Stimulated activated CD8-positive, alpha-beta memory T cell treated with anti-CD3 and anti-CD28 coated beads, Interleukin-4, amount 100 ng/mL, for 4 hours (primary cell): ENCODE measurements at places on chromosomes 11 and 22.

DNA sequence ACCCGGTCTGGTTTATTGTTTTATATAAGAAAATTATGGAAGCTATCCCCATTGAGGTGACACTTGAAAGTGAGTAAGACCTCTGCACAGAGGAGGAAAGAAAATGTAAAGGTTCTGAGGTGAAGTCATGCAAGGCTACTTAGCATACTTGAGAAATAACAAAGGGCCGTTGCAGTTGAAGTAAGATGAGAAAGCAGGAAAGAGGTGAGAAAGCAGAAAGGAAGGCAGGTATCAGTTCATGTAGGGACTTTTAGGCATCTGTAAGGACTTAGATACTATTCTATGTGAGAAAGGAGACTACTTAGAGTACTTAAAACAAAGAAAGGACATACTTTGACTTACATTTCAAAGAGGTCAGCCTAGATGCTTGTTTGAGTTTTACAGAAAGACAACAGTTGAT is 84.7 kb downstream of the CASP12 start:
- no peak for DNase-seq

- DNase-seq: no peak
These were observed 101.5 kb downstream of the TSPAN18 start for GRCh38 chr11:44828296-44828695.

GRCh38 chr11:36230779-36231699 is 58.2 kb downstream of the COMMD9 start:
- DNase-seq: no peak

GRCh38 chr11:36447947-36448346 is 62.1 kb downstream of the TRAF6 start:
- DNase-seq: no peak

DNA sequence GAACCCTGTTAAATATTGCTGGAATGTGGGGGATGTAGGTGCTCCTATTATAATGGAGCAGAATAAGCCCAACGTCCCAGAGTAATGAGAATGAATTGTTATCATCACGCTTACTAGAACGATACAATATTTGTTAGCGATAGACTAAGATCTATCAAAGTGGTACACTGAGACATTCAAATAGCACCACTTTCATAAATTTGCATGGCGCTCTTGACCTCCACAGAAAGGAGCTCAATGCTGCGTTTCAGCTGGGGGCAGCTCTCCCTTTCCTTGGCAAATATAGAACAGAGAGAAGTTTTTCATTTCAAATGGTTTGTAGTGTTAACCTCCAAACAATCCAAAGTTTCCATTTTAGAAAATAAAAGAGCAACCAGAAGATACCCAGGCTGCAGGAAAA is 38.2 kb upstream of the BLID start:
- DNase-seq: no peak

DNA sequence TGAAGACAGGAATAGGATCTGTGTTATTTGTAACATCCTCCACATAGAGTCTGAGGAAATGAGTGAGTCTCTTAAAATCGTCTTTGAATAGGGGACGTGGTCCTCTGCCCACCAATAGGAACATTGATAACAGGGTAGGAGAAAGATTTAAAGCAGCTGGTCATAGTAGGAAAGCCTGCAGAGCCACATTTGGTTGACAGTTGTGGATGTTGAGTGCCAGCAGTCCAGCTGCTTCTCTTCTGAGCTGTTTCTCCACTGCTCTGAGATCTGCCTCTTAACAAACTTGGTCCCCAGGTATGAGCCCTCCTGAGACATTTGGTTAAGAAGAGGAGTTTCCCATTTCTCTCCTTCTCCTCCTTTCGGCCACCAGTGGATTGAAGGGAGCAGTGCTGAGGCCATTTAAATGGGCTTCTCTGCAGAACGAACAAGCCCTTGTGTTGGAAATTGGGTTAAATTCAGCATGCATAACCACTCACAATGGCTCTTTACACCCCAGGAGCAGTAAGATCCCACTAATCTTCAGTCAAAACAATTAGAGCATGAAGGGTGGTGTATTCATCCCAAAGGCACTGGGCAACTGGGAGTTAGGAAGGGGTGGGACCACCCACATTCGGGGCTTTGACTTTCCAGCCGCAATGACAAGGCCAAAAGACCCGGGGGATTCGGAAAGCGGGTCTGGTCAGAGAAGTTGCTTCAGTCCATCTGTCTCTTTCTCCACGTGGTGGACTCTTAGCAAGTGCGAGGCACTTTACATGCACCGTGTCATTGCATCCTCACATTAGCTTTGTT is 32.3 kb downstream of the MIAT start:
- no peak for DNase-seq

DNA sequence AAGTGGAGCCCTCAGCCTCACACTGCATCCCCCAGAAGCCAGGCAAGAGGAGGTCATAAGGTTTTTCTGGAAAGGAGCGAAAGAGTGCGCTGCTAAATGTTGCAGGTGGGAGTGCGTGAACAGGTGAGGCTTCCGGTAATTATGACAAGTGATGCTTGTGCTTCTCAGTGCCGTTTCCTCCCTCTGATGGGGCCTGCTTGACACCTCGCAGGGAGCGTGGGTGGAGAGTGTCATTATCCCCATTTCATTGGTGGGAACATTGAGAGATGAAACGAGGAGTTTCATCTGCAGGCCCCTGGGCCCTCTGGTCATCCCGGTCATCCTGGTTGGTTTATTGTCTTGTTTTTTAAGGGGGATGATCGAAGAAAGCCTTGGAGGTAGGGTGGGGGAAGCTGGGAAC is 57.5 kb downstream of the BCR start:
- DNase-seq: no peak

- no peak for DNase-seq
These were observed 196.3 kb upstream of the ARHGAP20 start for GRCh38 chr11:110908401-110909105.

- no peak for DNase-seq
These were observed 47.5 kb downstream of the IGLL5 start for GRCh38 chr22:22935056-22935545.
